Iris pigment epithelial cell (primary cell): ENCODE measurements at places on chromosomes 7 and 10.

- DNase-seq, result no peak
Observed at GRCh38 chr7:24921362-24921679, 58.7 kb downstream of the OSBPL3 start.

GRCh38 chr10:126290232-126290631 is 98.0 kb downstream of the ADAM12 start:
- DNase-seq, result no peak

GRCh38 chr10:71222601-71223346 is 10.4 kb downstream of the UNC5B start:
- DNase-seq, result peak; percentile 24

- DNase-seq, result no peak
Observed at GRCh38 chr10:8095959-8096358, 41.5 kb downstream of the GATA3 start.

GRCh38 chr7:19020711-19021110 is 96.7 kb downstream of the TWIST1 start:
- no peak for DNase-seq

GRCh38 chr7:77537778-77538280 is 734 bp downstream of the PTPN12 start:
- DNase-seq, result no peak

GRCh38 chr7:55502124-55502857 is 70.0 kb downstream of the VOPP1 start:
- no peak for DNase-seq

DNA sequence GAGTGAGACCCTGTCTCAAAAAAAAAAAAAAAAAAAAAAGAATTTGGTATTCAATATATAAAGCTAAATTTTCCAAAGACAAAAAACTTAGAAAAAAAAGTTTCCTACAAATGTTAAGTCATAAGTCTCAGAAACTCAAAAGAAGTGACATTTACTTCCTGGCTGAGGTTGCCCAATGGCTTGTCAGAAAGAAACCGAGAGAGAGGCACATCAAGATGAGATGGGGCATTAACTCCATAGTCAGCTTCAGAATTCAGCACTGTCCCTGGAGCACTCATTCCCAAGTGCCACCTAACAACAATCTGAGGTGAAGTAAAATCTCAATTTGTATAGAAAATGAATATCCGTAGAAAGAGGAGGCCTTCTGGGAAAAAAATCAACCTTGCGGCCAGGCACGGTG is 6.8 kb upstream of the SPOCK2 start:
- DNase-seq, result no peak

DNA sequence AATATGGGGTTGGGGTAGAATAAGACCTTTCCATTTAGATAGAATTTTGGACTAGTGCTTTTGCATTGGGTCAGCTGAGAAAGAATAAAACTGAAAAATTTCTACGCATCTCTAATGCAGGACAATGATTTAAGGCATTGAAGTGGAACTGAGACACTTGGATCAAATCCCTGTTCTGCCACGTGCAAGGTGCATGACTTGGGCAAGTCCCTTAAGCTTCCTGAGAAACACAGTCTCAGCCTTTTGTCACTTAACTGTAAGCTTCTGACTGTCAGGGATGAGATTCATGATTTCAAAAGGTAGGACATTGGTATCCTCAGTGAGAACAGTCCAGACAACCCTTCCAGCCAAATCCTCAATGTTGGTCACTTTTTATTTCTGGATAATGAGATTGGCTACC is 59.2 kb downstream of the ENTPD1 start:
- no peak for DNase-seq

GRCh38 chr7:81774551-81774950 is 4.7 kb upstream of the HGF start:
- no peak for DNase-seq

GRCh38 chr10:66805612-66806011 is 120.2 kb upstream of the LRRTM3 start:
- DNase-seq, result peak; percentile 35

DNA sequence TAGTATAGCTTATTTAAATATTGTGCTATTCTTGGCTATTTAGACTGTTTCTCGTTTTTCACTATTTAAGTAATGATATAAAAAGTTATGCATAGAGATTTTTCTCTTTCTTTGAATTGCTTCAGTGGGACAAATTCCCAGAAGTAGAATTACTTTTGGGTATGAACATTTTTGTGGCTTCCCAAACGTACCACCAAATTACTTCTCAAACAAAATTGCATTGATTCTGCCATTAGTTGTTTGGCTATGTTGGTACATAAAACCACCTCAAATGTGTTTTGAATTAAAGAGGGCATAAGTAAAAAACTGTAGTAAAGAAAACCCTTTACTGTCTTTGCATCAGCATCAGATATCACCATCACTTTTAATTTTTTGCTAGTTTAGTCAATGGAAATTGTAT is 31.0 kb downstream of the AKR1B1 start:
- no peak for DNase-seq
